Immature natural killer cell (primary cell): ENCODE measurements at places on chromosomes 1 and 21.
A peak's percentile ranks its signal among the peaks of the same experiment; 100 is the strongest.

GRCh38 chr1:226454349-226454748 lies 46.5 kb upstream of the PARP1 start:
- no peak for DNase-seq

DNA sequence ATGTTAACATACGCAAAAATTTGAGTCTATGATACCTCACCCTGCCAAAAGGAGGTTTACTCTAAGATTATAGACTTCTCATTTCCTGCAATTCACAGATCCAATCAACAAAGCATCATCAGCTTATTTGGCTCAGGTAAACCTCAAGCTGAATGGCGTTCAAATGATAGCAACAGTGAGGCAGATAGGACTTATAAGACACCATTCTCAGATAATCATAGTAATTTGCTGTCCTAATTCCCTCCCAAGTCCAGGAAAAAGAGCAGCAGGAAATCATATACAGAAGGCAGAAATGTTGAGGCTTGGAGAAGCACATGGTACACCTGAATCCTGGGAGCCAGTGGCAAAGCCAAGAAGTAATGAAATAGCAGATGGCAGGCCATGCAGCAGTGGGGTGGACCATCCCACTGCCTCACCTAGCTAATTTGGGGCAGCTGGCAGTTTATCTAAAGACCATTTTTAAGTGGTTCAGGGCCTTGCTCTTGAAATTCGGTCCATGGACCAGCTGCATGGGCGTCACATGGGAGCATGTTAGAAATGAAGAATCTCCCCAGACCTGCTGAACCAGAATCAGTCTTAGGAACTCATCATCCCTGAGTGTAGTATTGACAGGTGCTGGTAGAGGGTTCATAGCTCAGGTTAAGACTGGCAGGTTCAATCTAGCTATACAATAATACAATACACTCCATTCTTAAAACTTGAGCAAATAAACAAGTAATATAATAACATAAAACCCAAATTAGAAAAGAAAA lies 57.7 kb downstream of the ASTN1 start:
- no peak for DNase-seq

DNA sequence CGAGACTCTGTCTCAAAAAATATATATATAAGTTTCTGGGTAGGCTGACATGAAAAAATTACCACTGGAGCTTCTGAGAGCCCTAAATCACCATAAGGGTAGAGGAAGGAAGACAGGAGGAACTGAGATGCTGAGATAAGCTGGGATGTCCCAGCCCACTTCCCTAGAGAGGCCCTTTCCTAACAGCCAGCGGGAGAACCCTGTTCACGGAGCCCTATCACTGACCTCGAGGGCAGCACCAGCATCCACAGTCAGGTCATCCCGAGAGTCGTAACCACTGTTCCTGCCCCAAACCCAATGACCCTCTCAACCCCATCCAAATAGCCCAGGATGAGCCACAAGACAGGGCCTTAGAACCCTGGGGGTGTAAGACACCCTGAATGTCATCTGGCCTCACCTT lies 77.5 kb downstream of the CD34 start:
- DNase-seq: no peak

GRCh38 chr1:85283475-85284199 lies 7.2 kb upstream of the BCL10 start:
- no peak for DNase-seq

GRCh38 chr1:30809514-30810263 lies 52.1 kb upstream of the LAPTM5 start:
- DNase-seq: no peak

DNA sequence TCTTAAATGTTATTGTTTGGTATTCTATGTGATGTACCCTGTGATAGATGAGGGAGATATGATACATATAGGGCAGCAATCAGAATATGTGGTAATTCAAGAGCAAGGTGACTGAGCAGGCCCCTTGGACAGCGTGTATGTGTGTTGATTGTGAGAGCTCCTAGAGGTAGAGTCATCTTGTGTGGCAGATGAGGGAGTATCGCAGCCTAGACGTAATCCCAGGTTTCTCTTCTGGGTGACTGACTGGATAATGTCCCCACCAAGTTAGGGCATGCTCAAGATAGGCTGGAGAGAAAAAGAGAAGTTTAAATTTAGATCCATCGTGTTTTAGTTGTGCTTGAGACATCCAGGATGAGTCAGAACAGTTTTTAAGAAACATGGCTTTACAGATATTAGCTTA lies 185.3 kb downstream of the ZP4 start:
- DNase-seq: no peak

- no peak for DNase-seq
Observed at GRCh38 chr21:27647921-27648320, 681.0 kb upstream of the ADAMTS5 start.

DNA sequence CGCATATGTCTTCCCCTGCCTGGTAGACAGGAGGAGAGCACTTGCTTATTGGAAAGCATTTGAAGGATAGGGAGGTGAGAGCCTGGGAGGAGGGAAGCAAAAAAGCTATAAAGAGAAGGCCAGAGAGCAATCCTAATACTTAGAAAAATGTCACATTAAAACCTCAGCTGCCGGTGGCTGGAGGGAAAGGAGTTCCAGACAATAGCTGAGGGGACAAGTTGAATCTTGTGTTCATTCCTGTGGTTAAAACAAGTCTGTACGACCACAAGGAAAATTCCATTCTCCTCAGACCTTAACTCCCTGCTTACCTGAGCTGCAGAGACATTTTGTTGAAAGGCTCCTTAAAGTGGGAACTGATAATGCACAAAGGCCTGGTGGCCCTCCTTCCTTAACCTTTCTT lies 218.8 kb upstream of the CAMK1G start:
- no peak for DNase-seq

DNA sequence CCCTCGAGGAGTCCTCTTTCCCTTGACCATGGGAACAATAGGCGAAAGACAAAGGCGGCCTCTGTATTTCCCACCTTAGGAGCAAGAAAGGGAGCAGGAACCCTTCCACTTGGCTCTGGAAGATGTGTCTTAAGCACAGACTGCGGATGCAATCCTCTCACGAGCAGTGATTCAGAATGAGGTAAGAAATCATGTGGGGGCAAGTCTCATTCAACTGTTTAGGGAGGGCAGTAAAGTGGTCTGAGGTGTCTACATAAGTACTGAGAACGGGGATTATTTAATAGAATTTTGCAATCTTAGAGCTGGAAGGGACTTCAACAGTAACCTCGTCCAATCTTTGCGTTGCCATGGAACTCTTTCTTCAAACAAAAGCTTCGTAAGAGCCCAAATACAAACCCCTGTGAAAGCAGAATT lies 1.6 kb upstream of the DYRK3 start:
- no peak for DNase-seq

GRCh38 chr1:217871955-217872354 lies 240.8 kb downstream of the SPATA17 start:
- no peak for DNase-seq

- no peak for DNase-seq
Observed at GRCh38 chr1:26913389-26913753, 404 bp downstream of the NR0B2 start.

DNA sequence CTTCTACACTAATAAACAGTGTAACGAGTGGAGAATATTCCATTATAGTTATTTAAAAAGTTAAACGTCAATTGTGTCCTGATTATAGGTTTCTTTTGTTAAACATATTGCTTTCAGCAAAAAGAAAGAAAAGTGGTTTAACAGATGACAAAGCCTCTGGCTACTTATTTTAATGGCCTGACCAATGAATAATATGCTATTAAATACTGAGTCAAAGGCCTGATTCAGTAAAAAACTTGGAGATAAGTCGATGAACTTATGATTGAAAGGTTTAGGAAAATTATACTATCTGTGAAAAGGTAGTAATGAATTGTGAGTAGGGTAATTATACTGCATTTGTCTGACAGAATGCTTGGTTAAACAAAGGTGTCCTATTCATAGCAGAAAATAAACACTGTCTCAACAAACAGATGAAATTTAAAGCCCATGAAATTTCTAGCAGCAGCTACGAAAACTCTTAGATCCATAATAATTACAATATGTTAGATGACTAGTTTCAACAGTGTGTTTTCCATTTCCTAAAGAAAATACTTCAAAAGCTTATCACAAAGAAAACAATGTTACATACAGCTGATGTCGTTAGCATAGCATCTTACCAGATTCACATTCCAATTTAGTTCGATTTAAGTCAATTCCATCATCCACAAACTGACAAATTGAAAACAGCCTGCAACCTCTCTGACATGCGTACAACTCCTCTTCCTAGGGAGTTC lies 6.2 kb downstream of the TMEM59 start:
- no peak for DNase-seq

GRCh38 chr1:63911049-63911448 lies 137.2 kb downstream of the ROR1 start:
- DNase-seq: no peak

DNA sequence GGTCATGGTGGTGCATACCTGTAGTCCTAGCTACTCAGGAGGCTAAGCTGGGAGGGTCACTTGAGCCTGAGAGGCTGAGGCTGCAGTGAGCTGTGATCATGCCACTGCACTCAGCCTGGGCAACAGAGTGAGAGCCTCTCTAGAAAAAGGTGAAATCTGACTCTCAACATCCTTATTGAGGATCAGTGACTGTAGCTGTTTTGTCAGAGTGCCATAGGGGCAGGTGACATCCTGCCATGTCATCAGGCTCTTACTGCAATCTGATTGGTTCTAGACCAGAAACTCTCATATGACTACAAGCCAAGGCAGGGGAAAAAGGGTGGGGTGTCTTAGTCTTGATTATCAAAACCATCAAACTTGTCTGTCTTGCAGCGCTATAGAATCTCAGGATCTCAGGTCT lies 62.8 kb upstream of the NGF start:
- no peak for DNase-seq

GRCh38 chr1:218499011-218499691 lies 154.0 kb downstream of the TGFB2 start:
- no peak for DNase-seq

- no peak for DNase-seq
Observed at GRCh38 chr1:215023155-215023832, 59.2 kb upstream of the KCNK2 start.

- no peak for DNase-seq
Observed at GRCh38 chr1:235783148-235783776, 83.4 kb downstream of the LYST start.

DNA sequence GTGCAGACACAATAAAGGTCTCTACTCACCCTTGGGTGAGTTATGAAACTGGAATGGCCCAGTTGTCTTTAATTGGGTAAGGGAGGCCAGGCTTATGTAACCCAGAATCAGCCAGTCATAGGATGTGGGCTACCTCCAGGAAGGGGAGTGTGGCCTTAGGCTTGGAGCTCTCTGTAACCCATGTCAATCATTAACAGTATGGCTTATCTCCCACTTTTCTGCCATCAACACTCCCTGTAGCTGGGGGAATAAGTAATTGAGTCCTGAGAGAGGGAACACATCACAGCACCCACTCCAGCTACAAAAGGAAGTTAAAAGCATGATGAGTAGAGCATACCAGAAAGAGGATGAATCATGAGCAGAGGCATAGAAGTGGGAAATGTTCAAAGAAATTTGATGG lies 327.0 kb upstream of the DUSP10 start:
- no peak for DNase-seq

GRCh38 chr1:154860156-154860870 lies 9.8 kb downstream of the KCNN3 start:
- no peak for DNase-seq

DNA sequence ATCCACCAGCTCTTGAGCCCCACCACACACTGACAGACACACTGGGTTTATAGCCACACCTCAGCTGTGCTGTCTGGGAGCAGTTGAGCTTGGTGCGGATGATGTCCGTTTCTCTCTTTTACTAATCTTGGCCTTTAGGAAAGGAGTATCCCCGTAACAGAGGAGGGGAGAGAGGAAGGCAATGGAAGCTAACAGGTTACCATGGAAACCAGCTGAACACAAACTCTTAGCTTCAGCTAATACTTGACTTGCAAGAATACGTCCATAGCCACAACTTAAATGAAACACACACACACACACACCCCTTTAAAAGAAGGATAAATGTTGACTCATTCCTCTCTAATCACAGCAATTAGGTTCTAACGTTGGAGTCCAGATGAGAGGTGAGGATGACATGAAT lies 28.0 kb upstream of the LRRN2 start:
- DNase-seq: no peak

GRCh38 chr21:45542242-45542666 lies at the start of gene SLC19A1:
SLC19A1 (minus strand) TSS chr21:45542440; CDS start chr21:45537959, 4,481 bp downstream.
- peak; percentile 71 for DNase-seq

DNA sequence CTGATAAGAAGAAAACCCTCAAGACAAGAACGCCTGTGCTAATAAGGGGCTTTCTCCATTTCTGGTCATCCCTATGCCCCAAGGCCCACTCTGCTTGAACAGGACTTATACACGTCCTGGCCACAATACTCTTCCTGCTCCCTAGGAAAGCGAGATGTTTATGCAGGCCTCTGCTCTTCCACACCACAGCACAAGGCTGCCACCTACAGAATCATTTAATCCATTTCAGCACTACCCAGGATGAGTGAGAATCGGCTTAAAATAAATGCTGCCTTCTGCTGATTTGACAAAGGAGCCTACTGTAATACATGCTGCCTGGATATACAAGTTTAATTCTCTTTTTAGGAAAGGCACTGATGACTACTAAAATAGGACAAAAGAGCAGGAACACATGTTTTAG lies 29.4 kb downstream of the FRRS1 start:
- DNase-seq: no peak

- DNase-seq: no peak
Observed at GRCh38 chr1:55990007-55990406, 589.4 kb downstream of the PLPP3 start.
